ENCODE measurements at places on chromosomes 6 and 20.

DNA sequence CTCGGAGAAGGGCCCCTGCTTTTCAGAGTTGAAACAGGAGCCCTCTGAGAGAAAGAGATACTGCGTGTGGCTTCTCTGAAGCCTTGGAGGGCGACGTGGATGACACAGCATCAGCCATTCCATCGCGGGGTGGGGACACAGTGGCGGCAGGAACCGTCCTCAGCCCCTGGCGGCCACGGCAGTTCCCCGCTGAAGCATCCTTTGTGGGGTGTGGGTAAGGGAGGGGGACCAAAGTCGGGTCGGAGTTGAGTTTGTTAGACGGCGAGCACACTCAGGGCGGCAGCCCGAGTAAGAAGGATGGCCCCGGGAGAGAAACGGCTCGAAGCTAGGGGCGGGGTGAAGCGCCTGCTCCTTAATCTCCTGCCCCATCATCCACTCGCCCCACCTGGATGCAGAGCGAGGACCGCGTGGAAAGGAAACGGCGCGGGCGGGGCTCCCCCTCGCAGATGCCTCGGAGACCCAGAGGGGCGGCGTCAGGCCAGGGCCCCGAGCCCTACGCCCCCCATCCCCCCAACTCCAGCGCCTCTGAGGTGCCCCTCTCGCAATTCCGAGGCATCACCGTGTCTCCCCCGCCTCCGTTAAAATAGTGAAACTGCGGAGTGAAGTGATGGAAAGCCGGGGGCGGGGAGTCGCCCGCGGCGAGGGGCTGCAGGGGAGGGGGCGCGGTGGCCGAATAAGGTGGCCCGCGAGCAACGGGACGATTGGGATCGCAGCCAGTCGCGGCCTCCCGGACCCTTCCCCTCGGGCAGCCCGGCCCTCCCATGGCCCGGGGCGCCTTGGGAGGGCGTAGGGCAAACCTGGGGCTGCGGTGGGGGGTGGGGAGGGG lies 796 bp upstream of the RREB1 start:
- DNase-seq: peak; percentile 34

- DNase-seq: no peak
These were observed 113.4 kb downstream of the SCP2D1 start for GRCh38 chr20:18926965-18927364.

DNA sequence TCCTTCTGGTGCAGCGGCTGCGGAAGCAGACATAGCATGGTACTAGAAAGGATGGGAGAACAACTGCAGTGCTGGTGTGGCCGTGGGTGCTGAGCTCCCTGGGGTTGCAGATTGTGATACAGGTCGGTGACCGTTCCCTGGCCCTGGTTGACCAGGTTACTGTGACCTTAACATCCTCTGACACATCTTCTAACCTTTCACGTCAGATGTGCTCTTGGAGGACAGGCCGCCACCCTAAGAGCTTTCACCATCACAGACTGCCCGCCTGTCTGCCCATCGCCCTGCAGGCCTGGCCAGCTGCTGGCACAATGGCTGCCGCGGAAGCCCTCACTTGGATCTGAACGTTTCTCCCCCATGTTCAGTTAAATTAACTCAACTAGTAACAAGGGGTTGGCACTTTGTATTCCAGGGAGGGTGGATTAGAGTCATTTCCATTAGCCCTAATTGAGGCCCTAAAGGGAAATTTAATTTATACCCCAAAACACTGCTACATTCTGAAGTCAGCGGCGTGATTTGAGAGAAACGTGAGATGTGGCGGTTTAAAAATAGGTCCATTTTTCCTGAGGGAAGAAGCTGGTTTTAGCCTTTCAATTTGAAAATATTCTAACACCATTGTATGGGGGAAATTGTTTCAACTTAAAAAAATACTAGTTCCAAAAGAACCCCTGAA lies 443.9 kb upstream of the CDH4 start:
- DNase-seq: no peak

GRCh38 chr20:44648579-44648978 lies 2.9 kb downstream of the ADA start:
- no peak for DNase-seq

DNA sequence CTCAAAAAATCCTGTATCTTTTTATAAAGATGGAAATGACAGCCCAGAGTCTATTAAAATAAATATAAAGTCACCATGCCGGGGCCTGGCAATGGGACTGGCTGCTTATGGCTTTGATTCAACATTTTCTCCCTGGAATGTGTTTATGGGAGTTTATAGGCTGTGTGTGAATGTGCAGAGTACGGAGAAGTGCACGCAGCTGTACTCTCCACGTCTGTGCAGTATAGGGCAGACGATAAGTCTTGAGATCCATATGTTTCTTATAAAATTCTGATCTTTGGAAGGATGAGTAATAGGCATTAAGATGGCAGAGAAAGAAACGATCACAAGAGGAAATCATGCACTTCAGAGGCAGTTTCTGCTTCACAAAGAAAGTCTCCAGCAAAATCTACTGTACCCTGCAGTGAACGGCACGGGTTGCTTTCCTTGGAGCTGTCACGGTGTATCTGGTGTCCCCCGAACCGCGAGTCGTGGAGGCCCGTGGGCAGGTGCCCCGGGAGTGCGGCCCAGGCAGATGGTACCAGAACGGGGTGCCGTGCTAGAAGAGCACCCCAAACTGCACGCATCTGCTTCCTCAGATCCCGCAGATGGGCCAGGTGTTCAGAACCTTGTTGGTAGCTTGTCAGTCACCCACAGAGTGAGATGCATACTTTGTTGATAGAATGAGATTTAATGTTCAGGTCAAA lies 382.5 kb downstream of the TAF4 start:
- DNase-seq: no peak

DNA sequence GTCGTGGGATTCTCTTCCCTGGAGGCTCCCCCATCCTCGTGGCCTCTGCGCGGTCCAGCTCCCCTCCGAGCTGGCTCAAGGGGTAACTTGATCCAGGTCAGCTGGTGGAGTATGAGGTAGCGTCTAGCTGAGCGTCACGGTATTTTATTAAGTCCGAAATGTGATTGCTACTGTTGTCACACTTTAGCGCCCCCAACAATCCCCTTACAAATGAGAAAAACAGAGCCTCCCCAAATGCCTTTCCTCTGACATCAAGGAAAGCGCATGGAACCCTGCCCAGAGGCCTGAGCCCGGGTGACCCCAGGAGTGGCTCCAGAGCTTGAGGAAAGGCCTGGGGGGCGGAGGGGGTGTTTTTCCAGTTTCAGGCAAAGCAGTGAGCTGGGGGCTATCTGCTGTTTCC lies 192.4 kb downstream of the ZMYND8 start:
- no peak for DNase-seq

DNA sequence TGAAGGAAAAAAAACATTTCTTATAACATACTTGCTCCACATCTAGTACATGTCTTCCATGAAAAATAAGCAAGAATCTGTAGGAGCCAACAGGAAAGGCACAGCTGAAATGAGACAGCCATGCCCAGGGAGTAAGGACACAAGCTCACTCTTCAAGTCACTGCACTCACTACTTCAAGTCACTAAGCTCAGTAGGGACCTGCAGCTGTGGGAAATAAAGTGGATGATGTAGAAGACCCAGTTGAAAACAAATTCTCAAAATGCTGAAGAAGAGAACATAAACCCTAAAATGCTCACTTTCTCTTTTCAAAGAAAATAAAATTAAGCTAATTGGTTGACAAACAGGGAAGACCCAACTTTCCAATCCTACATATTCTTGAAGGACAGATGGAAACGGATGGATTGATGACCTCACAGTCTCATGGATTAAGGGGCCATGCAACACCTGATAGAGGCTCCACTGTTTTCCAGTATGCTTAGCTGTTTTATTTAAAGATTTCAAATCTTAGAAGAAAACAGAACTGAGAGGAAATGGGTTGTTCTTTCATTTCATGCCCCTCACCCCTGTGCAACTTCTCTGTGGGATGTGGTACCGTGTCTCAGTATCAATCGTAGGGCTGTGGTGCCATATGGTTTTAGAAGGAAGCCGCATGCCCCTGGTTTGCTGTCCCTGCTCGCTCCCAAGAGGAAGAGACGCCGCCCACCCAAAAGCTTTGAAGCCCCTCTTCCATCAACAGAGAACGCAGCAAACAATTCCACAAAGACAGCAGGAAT lies 133.3 kb downstream of the WDR27 start:
- DNase-seq: no peak

DNA sequence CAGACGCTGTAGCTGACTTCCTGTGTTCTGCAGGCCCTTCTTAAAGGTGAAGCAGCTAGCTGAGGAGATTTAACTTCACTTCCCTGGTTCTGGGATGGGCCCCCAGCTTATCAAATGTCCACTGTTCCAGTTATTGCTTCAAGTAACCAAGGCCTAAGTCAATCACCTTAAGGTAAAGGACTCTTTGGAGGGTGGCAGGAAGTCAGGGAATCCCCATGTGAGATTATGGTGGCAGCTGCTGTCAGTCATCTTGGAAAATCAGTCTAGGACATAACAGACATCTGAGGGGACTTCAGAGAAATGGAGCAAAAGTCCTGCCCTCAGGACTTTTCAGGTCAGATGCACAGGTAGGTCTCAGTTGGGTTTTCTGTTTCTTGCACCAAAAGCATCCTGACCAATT lies 3.8 kb downstream of the ELOVL5 start:
- DNase-seq: no peak

- DNase-seq: no peak
These were observed 1010.8 kb upstream of the EYS start for GRCh38 chr6:66717801-66718200.

- DNase-seq: no peak
These were observed 166.1 kb upstream of the CST7 start for GRCh38 chr20:24782801-24783630.

DNA sequence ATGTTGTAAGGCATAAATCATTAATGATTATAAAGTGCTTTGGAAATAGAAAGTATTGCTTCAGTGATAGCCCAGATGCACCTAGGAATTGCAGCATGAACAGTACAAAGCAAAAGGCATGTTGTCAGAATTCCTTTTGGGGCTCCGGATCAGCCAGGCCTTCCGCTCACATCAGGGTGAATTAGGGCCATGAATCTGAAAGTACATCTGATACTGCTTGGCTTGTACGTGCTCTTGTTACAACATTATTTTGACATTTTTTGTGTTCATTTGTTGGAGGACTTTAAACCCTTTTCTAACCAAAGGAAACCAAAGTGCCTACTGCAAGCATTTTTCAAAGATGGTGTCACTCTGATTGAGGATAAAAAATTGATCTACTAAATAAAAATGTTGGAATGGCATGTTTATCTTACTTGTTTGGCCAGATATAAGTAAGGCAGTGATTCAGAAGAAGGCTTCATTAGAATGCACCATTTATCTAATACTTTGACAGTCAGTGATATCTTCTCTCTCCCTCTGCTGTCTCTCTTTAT lies 1005.6 kb upstream of the FLRT3 start:
- DNase-seq: no peak
